Progenitor cell of endocrine pancreas (in vitro differentiated cells): ENCODE measurements at places on chromosomes 7 and 10.

GRCh38 chr7:101634196-101634717 is 5.2 kb upstream of the MYL10 start:
- no peak for DNase-seq

GRCh38 chr7:30249986-30250774 is 34.2 kb upstream of the ZNRF2 start:
- DNase-seq: no peak

- no peak for DNase-seq
Measured at GRCh38 chr10:12960941-12961340, 40.6 kb downstream of the CCDC3 start.

GRCh38 chr7:128104108-128104742 is 73.0 kb upstream of the LRRC4 start:
- DNase-seq: no peak

DNA sequence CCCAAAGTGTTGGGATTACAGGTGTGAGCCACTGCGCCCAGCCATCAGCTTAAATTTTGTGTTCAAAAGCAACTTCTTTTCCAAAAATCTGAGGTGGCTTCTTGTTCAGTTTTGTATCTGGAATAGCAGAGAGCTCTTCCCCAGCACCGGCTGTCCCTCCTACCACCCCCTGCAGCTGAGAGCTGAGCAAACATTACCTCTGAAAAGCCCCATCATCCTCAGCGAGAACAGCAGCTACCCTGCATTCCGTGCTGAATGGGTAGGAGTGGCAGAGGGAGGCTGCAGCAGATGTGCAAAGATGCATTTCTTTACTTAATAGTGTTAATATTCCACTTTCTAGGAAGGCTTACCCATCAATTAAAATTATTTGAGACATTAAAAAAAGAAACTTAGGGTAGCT is 31.8 kb downstream of the CCM2 start:
- DNase-seq: no peak

GRCh38 chr10:86295791-86296190 is 70.8 kb downstream of the GRID1 start:
- no peak for DNase-seq

DNA sequence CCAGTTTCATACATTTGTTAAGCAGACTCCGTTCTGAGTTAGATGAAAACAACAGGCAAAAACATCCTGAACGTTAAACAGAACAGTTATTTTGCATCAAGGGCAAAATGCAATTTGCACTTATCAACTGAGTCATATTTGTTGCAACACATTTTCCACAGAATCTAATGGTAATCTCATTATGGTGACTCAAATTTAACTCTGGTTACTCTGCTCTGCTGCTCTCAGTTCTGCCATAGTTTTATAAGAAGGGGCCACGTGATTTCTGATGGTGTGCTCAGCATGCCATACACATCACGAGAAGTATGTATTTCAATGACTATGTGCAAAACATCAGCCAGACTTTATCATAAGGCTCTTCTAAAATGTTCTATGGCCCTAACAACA is 148.8 kb downstream of the CHCHD3 start:
- no peak for DNase-seq

GRCh38 chr10:111933937-111934336 is 249.6 kb downstream of the GPAM start:
- no peak for DNase-seq

DNA sequence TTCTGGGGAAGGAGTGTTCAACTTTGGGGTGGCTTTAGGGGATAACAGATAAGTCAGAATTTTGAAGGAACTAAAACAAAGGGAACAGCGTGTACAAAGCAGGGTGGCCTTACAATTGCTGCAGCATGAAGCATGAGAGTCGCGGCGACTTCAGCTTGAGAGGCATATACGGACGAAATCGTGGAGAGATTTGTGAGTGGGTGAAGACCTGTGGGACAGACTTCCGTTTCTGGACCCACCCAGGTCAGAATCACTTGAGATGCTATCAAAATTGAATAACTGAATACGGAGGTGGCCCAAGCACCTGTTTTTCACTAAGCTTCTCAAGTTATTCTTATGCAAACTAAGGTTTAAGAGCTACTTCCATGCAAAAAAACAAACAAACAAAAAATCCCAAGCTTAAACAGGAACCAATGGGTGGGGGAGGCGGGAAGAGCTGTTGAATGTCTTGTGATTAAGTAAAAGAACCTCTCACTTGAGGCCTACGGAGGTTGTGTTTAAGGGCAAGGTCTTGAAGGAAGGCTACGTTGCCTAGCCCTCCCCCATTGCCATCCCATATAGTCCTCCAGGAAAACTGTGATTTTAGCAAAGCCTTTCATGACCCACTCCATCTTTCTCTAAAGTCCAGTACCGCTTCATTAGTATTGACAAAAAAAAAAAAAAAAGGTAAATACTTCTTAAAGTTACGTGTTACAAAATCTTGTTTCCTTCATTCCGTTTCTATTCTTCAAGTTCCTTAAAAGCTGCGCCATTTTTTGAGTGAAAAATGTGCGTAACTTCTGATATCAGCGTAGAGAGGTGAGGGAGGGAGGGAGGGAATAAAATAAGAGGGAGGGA is 1.3 kb upstream of the TRIM24 start:
- no peak for DNase-seq

DNA sequence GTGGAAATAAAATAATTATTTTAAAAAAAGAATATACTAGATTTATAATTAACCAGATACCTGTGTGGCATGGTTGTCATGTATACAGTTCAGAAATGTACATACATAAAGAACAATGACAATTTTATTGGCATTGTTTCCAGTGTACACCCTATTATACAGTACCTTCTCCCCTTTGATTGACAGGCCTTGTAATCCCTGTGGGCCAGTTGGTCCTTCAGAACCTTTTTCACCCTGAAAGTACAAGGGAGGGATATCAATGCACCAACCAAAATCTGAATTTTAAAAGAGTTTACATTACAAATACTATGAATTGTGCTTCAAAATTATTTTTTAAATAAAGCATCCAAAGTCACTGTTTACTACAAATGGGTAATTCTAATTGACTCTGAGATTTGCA is 61.2 kb downstream of the COL28A1 start:
- DNase-seq: no peak

GRCh38 chr7:16564909-16565426 is 38.3 kb downstream of the LRRC72 start:
- no peak for DNase-seq

DNA sequence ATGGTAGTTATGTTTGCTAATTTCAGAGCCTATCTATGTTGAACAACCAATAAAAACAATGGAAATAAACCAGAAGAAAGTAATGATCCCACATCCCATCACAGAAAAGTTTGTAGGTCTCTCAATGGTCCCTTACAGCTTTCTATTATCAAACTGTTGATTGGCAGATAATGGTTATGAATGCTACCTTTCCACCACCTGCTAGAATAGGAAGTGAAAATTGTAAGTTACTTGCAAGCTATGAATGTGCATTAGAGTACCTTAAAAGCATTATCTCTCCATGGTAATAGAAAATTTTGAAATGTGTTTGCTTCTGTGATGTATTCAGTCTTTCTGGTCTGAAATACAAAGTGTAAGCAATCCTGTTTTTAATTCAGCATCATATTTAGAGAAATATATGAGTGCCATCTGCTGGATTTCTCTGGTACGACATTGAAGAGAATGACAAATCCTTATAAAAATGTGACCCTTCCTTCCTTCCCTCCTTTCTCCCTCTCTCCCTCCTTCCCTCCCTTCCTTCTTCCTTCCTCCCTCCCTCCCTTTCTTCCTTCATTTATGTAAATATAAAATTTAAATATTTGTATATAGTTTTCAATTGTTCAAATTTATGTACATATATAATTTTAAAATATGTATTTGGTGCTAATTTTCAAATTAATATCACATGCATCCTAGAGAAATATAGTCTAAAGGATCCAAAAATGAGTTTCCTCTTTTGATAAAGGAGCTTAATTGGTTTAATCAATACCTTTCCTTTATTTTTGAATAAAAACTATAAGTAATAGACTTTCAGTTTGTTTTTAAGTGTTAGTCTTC is 41.4 kb upstream of the PNLIPRP3 start:
- DNase-seq: no peak
